ENCODE measurements at places on chromosomes 1 and 21. TPM values are rescaled to one million over a fixed set of nuclear protein-coding genes. Genes with fewer than 3 reads are reported as not detected.

GRCh38 chr1:152739841-152740240 lies 18.0 kb upstream of the KPRP start:
- H3K4me3 ChIP-seq: no peak overlapping the region
- no peak for DNase-seq
- H3K27me3 ChIP-seq: no peaks in the 10 kb centered on the region
- H3K27ac ChIP-seq: no peak overlapping the region
- no peaks in the 10 kb centered on the region for H3K36me3 ChIP-seq

GRCh38 chr1:84758968-84759491 lies 68.8 kb upstream of the SSX2IP start:
- peaks cover under 1% of the 10 kb centered on the region for H3K27me3 ChIP-seq
- H3K27ac ChIP-seq: no peak overlapping the region
- no peaks in the 10 kb centered on the region for H3K4me1 ChIP-seq
- H3K4me3 ChIP-seq: peak overlapping the region; percentile 20

DNA sequence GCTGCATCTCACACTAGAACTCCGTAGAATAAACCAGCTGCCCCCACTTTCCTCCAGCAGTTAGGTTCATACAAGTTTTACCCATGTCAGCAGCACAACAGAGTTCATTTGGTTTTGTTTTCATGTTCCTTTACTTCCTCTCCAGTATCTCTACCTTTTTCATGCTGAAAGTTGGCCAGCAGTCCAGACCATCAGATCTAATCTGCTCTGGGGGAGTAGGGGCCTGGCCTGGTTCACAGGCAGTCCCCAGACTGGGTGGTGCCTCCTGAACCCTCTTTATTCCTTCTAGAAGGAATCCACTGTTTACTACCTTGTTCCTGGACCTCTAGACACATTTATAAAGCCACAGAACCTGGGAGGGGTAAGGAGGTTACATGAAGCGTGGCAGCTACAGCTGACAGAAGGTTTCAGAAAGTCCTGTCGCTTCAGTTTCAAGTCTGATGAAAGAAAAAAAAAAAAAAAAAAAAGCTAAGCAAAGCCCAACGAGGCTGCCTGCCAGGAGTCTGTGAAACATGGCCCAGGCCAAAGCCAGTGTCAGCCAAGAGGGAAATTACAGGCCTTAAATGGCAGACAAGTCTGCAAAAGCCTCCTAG lies 184.6 kb upstream of the JUN start:
- no peaks in the 10 kb centered on the region for H3K36me3 ChIP-seq
- peak overlapping the region; percentile 74 for H3K27ac ChIP-seq
- H3K27me3 ChIP-seq: no peaks in the 10 kb centered on the region
- peaks cover 28% of the 10 kb centered on the region for H3K4me1 ChIP-seq

DNA sequence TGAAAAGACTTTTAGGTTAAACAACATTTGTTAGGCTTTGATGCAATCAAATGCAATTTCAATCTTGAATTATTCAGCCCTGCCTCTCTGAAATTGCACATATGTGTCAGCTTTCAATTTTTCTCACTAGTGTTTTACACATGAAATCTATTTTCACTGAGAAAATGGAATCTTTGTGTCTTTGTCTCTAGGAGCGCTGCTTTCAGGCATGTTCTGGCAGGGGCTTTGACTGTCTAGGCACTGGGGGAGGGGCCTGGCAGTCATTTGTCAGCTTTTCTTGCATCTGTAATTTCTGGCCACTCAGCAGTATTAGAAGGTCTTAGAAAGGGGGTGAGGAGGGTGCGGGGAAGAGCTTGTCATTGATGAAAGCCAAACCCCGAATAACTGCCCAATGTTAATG lies 264.4 kb downstream of the PTPRC start:
- H3K4me1 ChIP-seq: no peaks in the 10 kb centered on the region
- H3K27ac ChIP-seq: no peak overlapping the region
- H3K4me3 ChIP-seq: no peak overlapping the region
- peaks cover 16% of the 10 kb centered on the region for H3K36me3 ChIP-seq

NIT1 gene
- 43.6 TPM for total RNA-seq

CFAP141 gene
- 2.8 TPM for total RNA-seq
